Brain microvascular endothelial cell (primary cell): ENCODE measurements at places on chromosomes 3 and 15.
A peak's percentile ranks its signal among the peaks of the same experiment; 100 is the strongest.

GRCh38 chr15:61834076-61834697 lies 226.1 kb downstream of the VPS13C start:
- DNase-seq, result peak; percentile 79

- DNase-seq, result peak; percentile 81
Measured at GRCh38 chr3:153051427-153052095, 110.5 kb upstream of the RAP2B start.

- DNase-seq, result no peak
Measured at GRCh38 chr15:83276661-83277060, 7.8 kb downstream of the BNC1 start.

- DNase-seq, result peak; percentile 86
Measured at GRCh38 chr3:194265505-194265892, 85.6 kb downstream of the CPN2 start.

- no peak for DNase-seq
Measured at GRCh38 chr15:85118581-85118980, 136.9 kb downstream of the PDE8A start.

- peak; percentile 94 for DNase-seq
Measured at GRCh38 chr3:64595253-64595694, 92.5 kb downstream of the ADAMTS9 start.

DNA sequence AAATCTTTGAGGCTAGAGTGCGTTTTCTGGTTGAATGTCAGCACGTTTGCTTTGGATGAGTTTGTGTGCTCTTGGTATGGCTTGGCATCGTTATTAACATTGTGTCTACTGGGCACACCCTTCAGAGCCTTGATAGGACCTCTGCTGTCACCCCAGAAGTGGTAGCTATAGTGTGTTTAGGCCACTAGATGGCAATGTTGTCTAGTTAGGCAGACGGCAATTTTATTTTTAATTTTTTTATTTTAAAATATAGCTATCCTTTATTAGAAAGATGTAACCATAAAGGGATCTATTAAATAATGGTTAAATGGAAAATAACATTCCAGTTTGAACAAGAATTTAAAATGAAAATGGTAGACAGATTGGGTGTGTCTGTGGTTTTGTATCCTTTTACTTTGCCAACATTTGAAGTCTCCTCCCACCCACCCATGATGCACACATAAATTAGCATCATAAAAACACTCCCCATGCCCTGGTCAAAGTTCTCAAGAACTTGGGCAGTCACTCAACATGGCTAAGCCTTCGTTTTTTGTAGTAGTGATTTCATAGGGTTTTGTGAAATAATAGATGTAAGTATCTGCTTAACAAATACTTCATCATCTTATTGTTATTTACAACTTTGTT lies 200.7 kb downstream of the KCNH8 start:
- DNase-seq, result peak; percentile 46

GRCh38 chr15:87089551-87089950 lies 1009.9 kb downstream of the AGBL1 start:
- DNase-seq, result no peak

- no peak for DNase-seq
Measured at GRCh38 chr3:162285259-162285658, 788.7 kb downstream of the OTOL1 start.

DNA sequence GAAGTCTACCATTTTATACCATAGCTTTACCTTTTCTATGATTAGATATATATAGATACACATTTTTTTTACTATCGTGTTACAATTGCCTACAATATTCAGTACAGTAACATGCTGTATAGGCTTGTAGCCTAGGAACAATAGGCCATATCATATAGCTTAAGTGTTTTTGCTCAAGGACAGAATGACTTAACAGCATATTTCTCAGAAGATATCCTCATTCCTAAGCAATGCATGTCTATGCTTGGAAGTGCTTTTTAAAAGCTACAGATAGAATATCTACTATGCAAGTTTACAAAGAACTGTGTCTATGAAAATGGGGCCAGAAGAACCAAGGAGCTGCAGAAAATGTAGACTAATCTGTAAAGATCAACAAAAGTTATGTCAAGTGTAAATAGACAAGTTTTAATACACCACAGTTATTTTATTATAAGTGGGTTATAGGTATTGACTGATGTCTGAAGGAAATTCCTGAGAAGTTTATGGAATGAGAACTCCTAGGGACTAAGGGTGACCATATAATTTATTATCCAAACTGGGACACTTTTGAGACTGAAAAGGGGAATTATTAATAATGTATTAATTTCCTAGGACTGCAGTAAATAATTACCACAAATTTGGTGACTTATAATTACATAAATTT lies 138.7 kb upstream of the TGFBR2 start:
- no peak for DNase-seq

- DNase-seq, result no peak
Measured at GRCh38 chr3:13593615-13594014, 44.7 kb downstream of the FBLN2 start.

- no peak for DNase-seq
Measured at GRCh38 chr3:150890295-150890694, 14.9 kb downstream of the MINDY4B start.

- DNase-seq, result no peak
Measured at GRCh38 chr3:98504539-98504938, 7.1 kb downstream of the OR5K2 start.

GRCh38 chr3:143885780-143886427 lies 37.6 kb upstream of the SLC9A9 start:
- DNase-seq, result peak; percentile 37

GRCh38 chr3:12948891-12949711 lies 107.7 kb upstream of the RPL32 start:
- DNase-seq, result peak; percentile 10

- DNase-seq, result no peak
Measured at GRCh38 chr3:74442683-74443082, 171.8 kb downstream of the CNTN3 start.

GRCh38 chr15:36472672-36473071 lies 106.8 kb upstream of the CDIN1 start:
- DNase-seq, result no peak

GRCh38 chr3:169082076-169082475 lies 581.4 kb downstream of the MECOM start:
- DNase-seq, result no peak
